ENCODE measurements at places on chromosomes 12 and 14. TPM values are rescaled to one million over a fixed set of nuclear protein-coding genes. Genes with fewer than 3 reads are reported as not detected.

DNA sequence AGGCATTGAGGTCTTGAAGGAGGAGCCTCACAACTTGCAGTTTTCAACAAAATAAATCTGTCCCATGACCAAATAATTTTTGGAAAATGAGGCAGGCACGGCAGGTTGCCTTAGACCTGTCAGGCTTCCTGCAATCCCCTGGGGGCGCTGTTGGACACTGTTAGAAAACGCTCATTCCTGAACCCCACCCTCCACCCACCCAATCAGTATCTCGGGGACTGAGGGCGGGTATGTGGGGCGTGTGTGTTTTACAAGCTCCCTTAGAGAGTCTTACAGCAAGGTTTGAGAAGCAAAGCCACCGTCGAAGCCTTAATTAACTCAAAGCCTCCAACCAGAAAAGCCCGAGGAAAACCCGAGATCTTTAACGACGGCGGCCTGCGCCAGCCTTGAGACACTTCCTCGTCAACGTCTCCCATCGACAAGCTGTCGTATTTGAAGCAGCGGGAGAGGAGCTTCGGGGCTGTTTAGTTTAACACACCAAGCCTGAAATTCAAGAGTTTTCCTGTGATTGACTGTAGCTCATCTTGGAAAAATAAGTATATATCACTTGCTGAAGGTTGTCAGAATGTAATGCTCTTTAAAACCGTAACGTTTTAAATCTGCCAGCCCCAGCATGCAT lies 123.0 kb downstream of the GLT1D1 start:
- peak overlapping the region; percentile 20 for H3K4me3 ChIP-seq
- no peaks in the 10 kb centered on the region for H3K4me1 ChIP-seq
- peak; percentile 39 for DNase-seq
- H3K27me3 ChIP-seq, result peaks cover 79% of the 10 kb centered on the region
- H3K36me3 ChIP-seq, result no peaks in the 10 kb centered on the region

DNA sequence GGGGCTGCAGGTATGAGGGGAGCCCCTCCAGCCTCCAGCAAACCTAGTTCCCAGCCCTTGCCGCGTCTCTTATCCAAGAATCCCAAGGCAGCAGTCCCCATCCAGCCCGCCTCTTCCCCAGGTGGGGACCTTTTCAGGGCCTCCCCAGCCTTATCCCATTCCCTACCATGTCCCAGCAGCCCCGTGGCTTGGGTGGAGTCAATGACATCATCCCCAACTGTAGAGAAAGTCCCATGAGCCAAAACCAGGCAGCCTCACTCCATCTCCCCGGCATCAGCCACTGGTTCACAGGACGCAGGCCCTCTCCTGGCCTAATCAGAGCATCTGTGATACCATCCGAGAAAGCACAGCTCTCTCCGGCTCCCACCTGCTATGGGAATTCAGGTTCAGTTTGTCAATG lies 131.0 kb downstream of the NCOR2 start:
- no peaks in the 10 kb centered on the region for H3K27me3 ChIP-seq
- DNase-seq, result no peak
- no peak overlapping the region for H3K4me3 ChIP-seq
- H3K4me1 ChIP-seq, result peaks cover 5% of the 10 kb centered on the region
- peak overlapping the region; percentile 68 for H3K27ac ChIP-seq
- H3K36me3 ChIP-seq, result peaks cover 5% of the 10 kb centered on the region

- H3K27ac ChIP-seq, result no peak overlapping the region
- H3K4me1 ChIP-seq, result no peaks in the 10 kb centered on the region
- peaks cover 11% of the 10 kb centered on the region for H3K36me3 ChIP-seq
- no peaks in the 10 kb centered on the region for H3K27me3 ChIP-seq
Observed at GRCh38 chr14:100256339-100256895, 17.5 kb downstream of the YY1 start.

- no peak for DNase-seq
- H3K27ac ChIP-seq, result no peak overlapping the region
- peaks cover 36% of the 10 kb centered on the region for H3K36me3 ChIP-seq
- H3K27me3 ChIP-seq, result no peaks in the 10 kb centered on the region
- H3K4me3 ChIP-seq, result no peak overlapping the region
Observed at GRCh38 chr12:7136071-7136470, 5.9 kb downstream of the CLSTN3 start.

- no peaks in the 10 kb centered on the region for H3K36me3 ChIP-seq
- H3K27me3 ChIP-seq, result no peaks in the 10 kb centered on the region
- H3K4me3 ChIP-seq, result no peak overlapping the region
Observed at GRCh38 chr14:50344876-50345563, 32.9 kb downstream of the DMAC2L start.

DNA sequence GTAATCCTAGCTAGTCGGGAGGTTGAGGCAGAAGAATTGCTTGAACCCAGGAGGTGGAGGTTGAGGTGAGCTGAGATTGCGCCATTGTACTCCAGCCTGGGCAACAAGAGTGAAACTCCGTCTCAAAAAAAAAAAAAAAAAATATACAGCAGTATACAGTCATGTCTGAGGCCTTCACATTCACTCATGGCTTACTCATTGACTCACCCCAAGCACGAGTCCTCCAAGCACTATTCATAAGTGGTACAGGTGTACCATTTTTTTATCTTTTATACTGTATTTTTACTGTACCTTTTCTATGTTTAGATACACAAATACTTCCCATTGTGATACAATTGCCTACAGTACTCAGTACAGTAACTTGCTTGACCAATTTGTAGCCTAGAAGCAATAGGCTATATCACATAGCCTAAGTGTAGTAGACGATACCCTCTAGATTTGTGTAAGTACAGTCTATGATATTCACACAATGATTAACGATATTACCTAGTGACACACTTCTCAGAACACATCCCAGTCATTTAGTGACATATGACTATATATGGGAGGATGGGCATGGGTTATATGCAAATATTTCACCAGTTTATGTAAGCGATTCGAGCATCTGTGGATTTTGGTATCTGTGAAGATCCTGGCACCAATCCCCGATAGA lies 12.2 kb downstream of the LLPH start:
- H3K36me3 ChIP-seq, result peaks cover 5% of the 10 kb centered on the region
- no peak overlapping the region for H3K4me3 ChIP-seq
- no peak overlapping the region for H3K27ac ChIP-seq
- peaks cover 3% of the 10 kb centered on the region for H3K4me1 ChIP-seq
- DNase-seq, result no peak
- H3K27me3 ChIP-seq, result no peaks in the 10 kb centered on the region

DNA sequence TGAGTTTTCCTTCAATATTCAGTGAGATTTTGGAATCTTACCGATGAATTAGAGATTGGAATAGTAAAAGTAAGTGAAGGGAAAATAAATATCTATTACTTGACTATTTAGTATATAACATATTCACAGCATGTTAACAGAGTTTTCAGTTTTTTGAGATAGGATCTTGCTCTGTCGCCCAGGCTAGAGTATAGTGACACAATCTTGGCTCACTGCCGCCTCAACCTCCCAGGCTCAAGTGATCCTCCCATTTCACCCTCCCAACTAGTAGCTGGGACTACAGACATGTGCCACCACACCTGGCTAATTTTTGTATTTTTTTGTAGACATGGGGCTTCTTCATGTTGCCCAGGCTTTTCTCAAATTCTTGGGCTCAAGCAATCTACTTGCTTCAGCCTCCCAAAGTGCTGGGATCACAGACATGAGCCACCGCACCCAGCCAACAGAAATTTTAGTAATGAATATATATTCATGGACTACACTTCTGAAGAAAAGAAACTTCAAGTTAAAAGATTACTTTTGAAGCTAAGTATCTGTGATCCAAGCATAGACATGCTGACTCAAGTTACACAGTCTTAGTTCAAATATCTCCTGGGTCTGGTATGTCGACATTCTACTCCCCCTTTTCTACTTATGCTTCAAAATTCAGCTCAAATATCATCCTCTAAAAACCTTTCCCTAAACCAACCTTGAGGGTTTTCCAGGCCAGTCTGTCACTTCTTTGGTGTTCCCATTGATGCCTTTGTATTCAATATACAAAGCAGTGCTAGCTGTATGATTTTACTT lies 13.8 kb downstream of the UBE2N start:
- DNase-seq, result no peak
- no peaks in the 10 kb centered on the region for H3K27me3 ChIP-seq
- H3K36me3 ChIP-seq, result no peaks in the 10 kb centered on the region
- H3K4me1 ChIP-seq, result peaks cover 57% of the 10 kb centered on the region

DNA sequence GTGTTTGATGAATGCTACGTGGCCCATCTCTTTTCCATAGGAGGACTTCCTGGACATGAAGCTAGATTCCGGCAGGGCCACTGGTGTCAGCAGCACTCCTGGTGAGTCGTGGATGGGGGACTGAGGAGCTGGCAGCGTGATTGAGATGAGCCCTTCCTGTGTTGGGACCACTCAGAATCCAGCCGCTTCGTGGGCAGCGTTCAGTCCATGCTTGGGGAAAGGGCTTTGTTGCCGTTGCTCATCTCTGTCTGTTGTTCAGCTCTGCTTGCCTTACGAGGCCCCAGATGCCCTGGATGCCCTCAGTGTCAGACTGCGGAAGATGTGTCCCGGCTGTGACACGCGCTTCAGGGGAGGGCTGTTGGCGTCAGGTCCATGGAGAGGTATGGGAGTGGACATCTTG lies 127.1 kb upstream of the RTL1 start:
- H3K36me3 ChIP-seq, result no peaks in the 10 kb centered on the region
- no peak for DNase-seq
- H3K4me1 ChIP-seq, result no peaks in the 10 kb centered on the region
- H3K27ac ChIP-seq, result no peak overlapping the region

GRCh38 chr12:40054555-40055227 lies 51.2 kb downstream of the SLC2A13 start:
- H3K27me3 ChIP-seq, result no peaks in the 10 kb centered on the region
- DNase-seq, result no peak
- H3K27ac ChIP-seq, result peak overlapping the region; percentile 28
- H3K4me3 ChIP-seq, result no peak overlapping the region
- no peaks in the 10 kb centered on the region for H3K36me3 ChIP-seq

DNA sequence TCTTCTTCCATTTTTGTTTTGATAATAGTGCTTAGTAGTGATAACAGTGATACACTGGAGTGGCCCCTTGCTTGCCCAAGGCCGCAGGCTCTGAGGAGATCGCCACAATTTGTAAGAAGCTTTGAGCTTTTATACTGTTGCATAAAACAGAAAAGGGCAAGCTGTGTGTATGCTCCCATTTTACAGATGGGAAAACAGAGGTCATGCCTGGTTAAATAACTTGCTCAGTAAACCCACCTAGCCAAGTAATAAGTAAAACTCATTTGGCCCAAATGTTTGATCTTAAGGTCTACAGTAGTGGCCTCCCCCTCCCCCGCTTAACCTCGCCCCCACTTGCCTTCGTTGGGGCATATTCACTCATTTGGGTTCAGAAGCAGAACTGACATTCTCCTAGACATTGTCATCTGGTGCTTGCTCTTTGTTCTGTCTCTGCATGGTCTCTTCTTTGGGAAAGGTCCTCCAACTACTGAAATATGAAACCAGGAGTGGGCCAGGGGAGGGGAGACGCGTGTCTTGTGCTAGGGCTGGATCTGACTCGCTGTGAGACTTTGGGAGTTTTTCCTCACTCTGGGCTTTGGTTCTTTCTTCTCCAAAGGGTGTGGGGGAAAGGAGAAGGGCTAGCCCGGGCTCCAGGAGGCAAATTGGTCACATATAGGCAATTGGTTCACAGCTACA lies 88.1 kb downstream of the PAPOLA start:
- DNase-seq, result no peak
- H3K4me3 ChIP-seq, result no peak overlapping the region
- H3K4me1 ChIP-seq, result no peaks in the 10 kb centered on the region
- peaks cover 22% of the 10 kb centered on the region for H3K27me3 ChIP-seq
- H3K36me3 ChIP-seq, result no peaks in the 10 kb centered on the region

DNA sequence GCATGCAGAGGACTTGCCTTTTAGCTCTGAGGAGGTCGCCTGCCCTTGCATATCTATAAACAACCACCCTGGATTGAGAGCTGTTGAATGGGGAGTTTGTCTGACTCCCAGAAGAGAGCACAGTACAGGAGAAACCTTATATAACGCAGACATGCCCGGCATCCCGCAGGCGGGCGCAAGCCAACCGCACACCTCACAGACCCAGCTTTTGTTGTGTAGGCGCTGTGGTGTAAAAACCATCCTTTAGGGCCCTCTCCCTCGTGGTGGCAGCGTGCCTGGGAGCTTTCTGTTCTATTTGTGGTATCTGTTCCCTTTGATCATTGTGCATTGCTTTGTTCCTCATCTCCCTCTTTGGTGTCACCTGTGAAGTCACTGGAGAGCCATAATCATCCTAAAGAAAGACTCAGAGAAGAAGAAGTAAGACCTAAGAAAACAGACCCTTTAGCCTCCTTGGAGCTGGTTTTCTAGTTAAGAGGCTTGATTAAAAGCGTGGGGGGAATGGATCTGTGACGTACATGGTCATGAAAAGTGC lies 77.7 kb downstream of the ETV6 start:
- H3K4me1 ChIP-seq, result peaks cover 50% of the 10 kb centered on the region
- H3K36me3 ChIP-seq, result no peaks in the 10 kb centered on the region
- no peak overlapping the region for H3K4me3 ChIP-seq
- DNase-seq, result no peak
- peak overlapping the region; percentile 30 for H3K27ac ChIP-seq

- no peaks in the 10 kb centered on the region for H3K36me3 ChIP-seq
- no peaks in the 10 kb centered on the region for H3K27me3 ChIP-seq
- no peak for DNase-seq
- H3K27ac ChIP-seq, result peak overlapping the region; percentile 65
Observed at GRCh38 chr14:61537563-61538463, 157.5 kb upstream of the HIF1A start.

GRCh38 chr14:37170237-37170636 lies 2.2 kb downstream of the SLC25A21 start:
- no peak for DNase-seq
- peaks cover 22% of the 10 kb centered on the region for H3K4me1 ChIP-seq
- no peaks in the 10 kb centered on the region for H3K36me3 ChIP-seq
- no peak overlapping the region for H3K4me3 ChIP-seq

DNA sequence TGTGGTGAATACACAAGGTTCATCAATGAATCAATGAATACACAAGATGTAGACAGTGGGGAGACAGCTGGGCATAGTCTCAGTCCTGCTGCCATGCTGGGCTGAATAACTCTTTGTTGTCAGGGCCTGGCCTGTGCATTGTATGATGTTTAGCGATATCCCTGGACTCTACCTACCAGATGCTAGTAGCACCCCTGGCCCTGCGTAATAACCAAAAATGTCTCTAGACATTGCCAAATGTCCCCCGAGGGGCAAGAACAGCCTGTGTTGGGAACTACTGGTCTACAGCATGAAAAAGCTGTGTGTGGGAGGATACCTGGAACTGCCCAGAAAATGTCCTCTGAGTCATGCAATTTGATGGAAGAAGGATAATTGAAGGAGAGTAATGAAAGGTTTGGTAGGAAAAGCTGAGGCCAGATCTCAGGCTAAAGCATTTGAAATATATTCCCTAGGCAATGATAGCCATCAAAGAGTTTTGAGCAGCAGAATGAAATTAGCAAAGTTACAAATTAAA lies 128.2 kb downstream of the TMEM30B start:
- H3K27ac ChIP-seq, result peak overlapping the region; percentile 84
- no peaks in the 10 kb centered on the region for H3K36me3 ChIP-seq
- peaks cover 42% of the 10 kb centered on the region for H3K4me1 ChIP-seq
- H3K4me3 ChIP-seq, result no peak overlapping the region
- no peak for DNase-seq

The SERPINA6 gene
- total RNA-seq, result not detected

The SOAT2 gene
- 0.13 TPM for total RNA-seq

The ADAMTS20 gene
- 1.6 TPM for total RNA-seq

The POTEG gene
- not detected for total RNA-seq

The MYO1H gene
- not detected for total RNA-seq

The ADCY6 gene
- total RNA-seq, result 66.1 TPM

The CDKN3 gene
- 10.3 TPM for total RNA-seq

Measured in mesothelial cell of epicardium (in vitro differentiated cells).